ENCODE measurements at places on chromosomes 2 and 18. TPM values are rescaled to one million over a fixed set of nuclear protein-coding genes. Genes with fewer than 3 reads are reported as not detected.

The ALLC gene
- not detected for total RNA-seq

The CD28 gene
- 3.1 TPM for total RNA-seq

The CXCR4 gene
- 37.5 TPM for total RNA-seq

The ANXA4 gene
- total RNA-seq = 36.6 TPM

The CFC1 gene
- not detected for total RNA-seq

The NTSR2 gene
- not detected for total RNA-seq

The FAM110C gene
- total RNA-seq = 9.5 TPM

DNA sequence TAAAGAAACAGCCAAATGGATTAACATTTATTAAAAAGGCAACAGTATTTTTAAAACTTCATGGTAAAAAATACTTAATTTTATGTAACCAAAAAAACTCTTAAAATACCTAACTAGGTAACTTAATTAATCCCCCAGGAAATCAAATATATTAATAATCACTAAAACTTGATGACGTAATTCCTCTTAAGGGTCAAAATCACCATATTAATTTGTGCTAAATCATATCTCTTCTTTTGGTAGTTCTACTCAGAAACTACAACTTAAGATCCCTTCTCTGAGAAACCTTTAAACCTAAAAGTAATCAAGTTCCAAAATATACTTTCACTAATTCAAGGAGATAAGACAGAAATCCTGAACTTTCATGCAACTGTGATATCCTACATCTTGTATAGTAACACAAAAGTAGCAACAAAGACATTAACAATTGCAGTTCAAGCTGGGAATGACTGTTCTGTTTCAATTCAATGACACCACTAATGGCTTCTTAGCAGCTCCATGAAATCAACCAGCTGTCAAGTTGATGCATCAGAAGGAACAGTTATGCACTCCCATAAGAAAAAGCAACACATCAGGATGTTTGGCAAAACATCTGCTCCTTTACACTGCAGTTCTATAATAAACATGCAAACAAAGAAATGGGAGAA, 4.0 kb downstream of the BAZ2B start:
- no peak for DNase-seq

DNA sequence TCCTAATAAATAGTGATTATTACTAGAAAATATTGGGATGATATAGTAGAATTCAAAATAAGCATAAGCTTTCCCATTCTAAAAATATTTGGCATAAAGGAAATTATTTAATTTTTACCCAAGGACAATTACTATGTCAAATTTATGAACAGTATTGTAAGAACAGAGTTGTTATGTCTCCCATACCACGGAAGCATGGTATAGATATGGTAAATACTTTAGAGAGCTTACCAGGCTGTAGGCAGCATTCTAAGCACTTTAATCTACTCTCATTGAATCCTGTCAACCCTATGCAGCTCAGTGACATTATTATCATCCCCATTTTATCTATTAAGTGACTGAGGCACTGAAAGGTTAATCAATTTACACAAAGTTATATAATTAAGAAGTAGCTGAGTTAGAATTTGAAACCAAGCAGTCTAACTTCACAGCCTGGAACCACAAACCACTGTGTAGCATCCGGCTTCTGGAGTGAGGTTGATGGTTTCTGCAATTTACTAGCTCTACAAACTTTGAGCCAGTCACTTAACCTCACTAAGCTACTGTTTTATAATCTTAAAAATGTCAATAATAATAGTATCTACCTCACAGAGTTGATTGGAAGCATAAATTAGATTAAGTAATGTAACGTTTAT, 323.7 kb downstream of the ARHGAP15 start:
- no peak for DNase-seq

DNA sequence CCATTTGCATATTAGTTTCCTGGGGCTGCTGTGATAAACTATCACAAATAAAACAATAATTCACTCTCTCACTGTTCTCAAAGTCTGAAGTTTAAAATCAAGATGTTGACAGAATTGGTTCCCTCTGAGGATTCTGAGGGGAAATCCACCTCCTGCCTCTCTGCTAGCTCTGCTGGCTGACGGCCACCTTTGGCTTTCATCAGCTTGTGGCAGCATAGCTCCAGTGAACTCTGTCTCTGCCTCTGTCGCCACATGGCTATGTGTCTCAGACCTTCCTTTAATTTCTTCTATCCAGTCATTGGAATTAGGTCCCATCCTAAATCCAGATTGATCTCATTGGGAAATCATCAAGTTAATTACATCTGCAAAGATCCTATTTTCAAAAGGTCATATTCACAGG, 38.9 kb upstream of the TRIM43 start:
- DNase-seq = no peak

- DNase-seq = no peak
Observed at GRCh38 chr2:36667931-36668330, 28.6 kb upstream of the VIT start.

GRCh38 chr2:117553448-117553847, 261.0 kb upstream of the DDX18 start:
- DNase-seq = no peak

DNA sequence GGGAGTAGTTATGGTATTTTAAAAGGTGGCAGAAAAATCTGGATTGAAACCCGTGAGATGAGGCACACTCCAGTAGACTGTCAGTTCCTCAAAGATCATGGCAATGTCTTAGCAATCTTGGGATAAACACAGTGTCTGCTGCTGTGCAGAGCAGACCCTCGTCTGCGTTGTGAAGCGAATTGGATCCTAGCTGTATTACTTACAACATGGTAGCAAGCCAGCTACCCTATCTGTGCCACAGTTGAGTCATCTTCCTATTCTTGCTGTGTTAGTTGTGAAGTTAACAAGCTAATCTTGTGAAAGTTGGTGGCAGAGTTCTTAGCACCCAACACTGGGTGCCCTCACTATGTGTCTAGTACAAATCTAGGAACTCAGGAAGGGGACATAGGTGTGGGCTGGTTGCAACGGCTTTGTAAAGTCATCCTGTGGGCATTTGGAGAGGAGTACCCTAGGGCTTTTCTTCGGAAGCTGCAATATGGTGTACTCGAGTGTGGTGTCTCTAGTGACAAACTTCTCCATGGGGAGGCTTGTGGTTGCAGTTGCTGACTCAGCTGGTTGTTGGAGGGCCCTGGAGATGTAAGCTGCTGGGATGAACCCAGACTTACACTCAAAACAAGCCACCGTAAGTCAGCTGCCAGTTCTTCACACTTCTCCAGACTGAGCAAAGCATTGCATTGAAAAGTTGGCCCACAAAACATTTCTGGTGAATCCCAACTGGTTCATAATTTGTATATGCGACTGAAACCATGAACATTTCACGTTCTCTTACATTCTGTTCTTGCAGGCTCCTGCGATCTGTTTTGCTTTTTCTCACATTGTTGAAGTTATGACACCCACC, 61.5 kb downstream of the ADCYAP1 start:
- no peak for DNase-seq

DNA sequence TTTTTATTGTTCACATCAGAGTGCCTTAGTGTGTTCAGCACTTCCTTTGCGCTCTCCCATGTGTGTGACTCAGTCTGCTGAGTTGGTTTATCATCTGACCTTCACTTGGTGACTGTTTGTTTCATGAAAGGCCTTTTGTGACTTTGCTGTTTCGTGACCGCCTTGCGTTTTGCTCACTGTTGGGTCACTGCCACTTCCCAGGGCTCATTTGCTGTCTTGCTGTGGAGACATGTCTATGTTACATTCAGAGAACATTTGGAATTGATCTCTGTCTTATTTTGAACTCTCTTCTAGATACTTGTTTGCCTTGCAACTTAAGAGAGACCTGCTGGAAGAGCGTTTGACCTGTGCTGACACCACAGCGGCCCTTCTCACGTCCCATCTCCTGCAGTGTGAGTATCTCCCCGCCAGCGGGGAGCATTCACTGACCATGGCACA, 54.7 kb downstream of the FARP2 start:
- no peak for DNase-seq

All from omental fat pad (tissue), 4 donors.